ENCODE measurements at places on chromosomes 13 and 19.

DNA sequence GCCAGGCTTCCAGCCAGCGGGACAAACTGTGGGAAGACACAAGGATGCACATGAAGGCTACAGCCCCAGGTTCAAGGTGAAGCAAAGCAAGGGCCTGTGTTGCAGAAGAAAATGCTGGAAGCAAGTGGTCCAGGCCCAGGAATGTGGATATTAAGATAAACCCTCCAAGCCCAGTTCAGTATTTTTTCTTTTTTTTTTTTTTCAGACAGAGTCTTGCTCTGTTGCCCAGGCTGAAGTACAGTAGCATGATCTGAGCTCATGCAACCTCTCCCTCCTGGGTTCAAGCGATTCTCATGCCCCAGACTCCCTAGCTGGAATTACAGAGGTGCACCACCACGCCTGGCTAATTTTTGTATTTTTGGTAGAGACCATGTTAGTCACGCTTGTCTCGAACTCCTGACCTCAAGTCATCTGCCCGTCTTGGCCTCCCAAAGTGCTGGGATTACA lies 4.4 kb downstream of the PRDX2 start:
- no peak for DNase-seq

DNA sequence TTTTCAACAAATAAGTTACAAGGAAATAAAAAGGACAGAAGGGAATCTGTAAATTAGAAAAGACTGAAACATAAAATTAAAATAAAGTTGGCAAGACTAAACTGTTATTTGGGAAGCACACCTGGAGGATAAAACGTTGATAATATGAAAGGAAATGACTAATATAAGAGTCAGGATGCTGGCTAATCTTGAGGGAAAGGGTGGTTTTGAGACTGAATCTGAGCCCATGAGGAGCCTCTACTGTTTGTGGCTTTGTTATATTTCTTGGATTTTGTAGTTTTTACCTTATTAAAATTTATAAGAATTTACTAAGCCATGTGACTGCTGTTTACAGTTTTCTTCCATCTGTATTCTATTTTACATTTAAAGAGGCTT lies 718.0 kb upstream of the SPRY2 start:
- DNase-seq, result no peak

DNA sequence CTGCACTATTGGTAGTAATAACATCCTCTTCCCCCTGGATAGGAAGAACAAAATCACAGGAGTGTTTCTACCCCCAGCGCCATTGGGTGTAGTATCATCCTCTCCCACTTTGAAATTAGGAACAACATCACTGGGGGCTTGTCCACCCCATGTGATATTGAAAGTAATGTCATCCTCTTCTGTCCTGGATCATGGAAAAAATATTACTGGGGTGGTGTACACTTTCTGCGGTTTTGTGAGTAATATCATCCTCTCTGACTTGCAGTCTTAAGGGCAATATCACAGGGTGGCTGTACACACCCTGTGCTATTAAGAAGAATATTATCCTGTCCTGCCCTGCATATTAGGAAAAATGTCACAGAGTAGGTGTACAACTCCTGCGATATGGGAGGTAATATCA lies 4.9 kb upstream of the RGCC start:
- no peak for DNase-seq

DNA sequence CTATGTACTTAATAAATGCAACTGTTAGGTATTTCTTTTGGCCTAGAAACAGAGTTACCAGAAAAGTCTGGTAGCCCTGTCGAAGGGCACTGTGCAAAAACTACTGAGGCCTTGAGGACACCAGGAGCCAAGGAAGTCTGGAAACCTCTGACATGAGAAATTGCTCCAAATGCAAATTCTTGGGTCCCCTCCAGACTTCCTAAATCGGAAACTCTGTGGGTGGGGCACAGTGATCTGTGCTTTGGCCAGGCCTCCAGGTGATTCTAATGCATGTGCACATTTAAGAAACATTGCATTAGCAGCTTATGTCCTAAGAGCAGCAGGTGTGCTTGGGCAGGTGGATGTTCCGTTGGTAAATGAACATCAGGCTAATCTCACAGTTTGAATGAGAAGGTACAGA lies 50.0 kb downstream of the STARD13 start:
- no peak for DNase-seq

- DNase-seq, result no peak
Observed at GRCh38 chr19:50602935-50603334, 34.7 kb upstream of the LRRC4B start.

DNA sequence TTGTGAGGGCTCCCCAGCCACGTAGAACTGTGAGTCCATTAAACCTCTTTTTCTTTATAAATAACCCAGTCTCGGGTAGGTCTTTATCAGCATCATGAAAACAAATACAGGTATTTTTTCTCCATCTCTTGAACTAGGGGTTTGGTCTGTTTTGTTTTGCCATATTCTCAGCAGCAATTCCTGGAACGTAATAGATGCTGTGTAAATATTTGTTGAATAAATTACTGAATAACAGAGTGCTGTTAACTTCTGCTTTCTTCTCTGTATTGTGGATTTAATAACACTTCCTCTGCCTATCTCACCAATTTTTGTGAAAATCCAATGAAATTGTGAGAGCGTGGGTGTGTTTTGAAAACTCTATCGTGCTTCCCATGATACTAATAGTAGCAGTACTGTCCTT lies 429.4 kb downstream of the DCT start:
- no peak for DNase-seq

DNA sequence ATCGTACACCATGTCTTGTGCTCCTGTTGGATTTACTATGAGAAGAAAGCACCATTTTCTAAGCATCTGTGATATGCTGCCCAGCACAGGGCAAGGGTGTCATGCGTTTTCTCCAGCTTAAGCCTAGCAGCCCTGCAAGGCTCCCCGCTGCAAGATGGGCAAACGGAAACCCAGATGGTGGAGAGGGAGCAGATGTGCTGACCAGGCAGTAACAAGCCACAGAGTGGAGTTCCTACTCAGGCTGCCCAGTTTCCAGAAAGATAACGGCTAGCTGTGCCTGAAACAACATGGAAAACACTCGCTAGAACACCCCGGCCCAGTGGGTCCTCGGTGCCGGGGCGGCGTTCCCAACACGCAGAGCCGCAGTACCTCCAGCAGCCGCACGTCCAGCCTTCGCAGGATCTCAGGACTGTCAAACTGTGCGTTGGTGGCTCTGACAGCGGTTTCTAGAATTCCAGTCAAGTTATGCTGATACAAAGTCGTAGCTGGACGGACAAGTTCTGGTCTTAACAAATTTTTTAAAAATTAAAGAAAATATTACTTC lies 68.4 kb downstream of the TUBGCP3 start:
- no peak for DNase-seq

DNA sequence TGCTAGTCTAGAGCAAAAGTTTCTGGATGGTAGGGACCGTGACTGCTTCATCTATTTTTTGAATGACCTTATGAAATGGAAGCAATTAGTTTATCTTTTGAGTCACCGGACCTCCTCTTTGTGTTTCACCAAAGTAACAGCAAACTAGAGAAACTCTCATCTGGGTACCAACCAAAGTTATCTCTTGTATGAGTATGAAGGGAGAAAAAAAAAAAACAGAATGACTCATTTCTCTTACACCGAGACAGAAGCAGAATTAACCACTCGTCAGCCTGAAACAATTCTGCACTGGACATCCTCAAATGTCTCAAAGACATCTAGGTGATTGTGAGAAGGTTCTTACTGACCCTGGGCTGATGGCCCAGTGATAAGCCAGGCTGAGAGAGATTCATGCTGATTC lies 18.3 kb downstream of the ZNF100 start:
- no peak for DNase-seq

DNA sequence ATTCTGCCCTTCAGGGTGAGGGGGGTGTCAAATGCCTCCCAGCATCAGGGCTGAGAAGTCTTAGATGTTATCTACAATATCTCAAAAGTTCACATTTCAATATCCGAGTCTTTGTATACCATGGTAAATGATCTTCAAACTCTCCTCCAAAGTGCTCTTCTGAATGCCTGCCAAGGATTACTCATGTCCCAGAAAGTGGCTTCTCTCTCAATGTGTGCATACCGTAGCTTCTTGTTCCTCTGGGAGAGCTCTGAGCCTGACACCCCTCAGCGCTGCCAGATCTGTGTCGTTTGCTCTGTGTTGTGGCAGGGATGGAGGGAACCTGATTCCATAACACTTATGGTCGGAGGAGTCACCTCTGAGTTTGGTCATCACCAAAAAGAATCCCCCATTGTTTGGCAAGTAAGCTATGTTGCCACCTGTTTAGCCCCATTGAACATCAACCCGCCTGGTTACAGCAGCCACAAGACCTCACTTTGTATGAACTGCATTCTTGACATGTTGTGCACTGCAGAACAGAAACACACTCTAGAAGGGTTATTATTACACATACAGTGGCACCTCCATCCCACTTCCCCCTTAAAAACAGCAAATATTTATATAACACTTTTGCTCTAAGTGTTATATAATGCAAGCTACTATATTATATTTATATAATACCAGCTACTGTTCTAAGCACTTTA lies 163.1 kb upstream of the MIR17HG start:
- DNase-seq, result no peak

DNA sequence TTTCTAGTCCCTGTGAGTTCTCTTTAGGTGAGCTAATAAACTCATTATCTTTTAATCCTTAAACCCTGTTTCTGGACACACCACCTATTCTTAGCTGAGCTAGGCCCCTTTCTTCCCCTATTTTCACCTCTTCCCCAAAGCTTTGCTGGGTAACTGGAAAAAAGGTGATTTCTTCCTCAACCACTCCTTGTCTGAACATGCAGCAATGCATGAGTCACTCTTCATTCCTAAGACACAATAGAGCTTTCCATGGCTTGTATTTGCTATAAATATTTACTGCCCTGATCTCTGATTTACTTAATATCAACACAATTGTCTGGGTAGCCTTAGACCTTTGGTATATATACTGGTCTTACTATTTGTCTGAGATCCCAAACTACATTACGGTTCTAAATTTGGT lies 370.9 kb downstream of the KLF5 start:
- DNase-seq, result no peak

DNA sequence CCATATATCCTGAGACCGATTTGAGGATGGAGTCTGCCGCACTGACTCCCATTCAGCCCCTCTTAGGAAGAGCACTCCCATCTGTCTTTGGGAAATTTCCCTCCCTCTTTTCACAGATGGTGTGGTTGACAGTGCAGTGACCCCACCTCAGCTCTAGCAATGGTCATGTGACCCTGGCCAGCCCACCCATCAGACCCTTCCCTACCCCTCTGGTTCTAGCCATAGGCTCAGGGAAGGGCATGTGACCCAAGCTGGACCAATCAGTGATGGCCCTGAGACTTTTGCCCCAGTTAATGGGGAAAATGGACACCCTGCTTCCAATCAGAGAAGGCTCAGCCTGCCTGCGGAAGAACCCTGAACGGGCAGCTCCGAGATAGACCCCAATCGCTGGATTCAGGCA lies 26.3 kb downstream of the IL12RB1 start:
- no peak for DNase-seq

DNA sequence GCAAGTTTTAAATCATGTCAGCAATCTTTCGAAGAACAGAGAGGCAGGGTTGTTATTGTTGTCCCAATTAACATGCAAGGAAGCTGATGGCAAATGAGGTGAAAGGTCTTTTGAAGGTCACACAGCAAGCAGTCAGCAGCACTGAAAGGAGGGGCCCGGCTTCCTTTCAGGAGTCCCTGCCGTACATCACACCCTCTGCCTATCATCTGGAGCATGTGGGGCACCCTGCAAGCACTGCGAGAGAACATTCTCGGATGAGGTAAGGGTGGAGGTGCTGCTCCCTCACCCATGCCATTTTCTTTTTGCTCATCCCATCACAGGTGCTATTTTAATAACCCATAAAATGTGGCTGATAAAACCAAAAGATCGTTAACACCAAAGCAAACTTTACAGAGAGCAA lies 111.2 kb downstream of the ENOX1 start:
- no peak for DNase-seq

- no peak for DNase-seq
Observed at GRCh38 chr19:45114116-45114515, 21.1 kb downstream of the PPP1R37 start.
